Substantia nigra (tissue), 51 donors: ENCODE measurements at places on chromosomes 16 and 17.

DNA sequence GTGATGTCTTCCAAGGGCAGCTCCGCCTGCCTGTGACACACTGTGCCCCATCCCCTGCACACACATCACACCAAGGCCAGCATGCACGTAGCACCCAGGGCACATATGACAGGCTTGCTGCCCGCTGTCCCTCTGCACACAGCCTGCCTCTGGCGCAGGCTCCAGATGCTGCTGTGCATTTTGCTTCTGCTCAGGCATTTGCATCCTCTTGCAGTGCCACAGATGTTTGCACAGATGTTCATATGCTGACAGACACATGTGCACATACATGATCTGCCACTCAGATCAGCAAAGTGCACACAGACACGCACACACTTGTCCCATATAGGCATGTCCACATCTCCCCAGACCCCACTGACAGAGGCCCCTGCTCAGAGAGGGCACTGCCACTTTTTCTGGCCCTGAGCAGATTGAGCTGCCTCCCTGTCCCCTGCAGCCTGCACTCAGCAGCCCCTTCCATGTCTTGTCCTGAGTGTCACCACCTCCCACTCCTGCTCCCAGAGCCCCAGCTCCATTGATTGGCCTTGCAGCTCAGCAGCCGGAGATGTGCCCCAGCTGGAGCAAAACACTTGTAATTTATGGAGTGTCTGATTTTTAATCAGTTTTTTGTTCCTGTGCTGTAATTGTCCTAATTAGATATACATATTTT is 115.1 kb upstream of the RPL38 start:
- DNase-seq: no peak

- no peak for DNase-seq
These were observed 69.0 kb downstream of the PLXDC1 start for GRCh38 chr17:39082482-39082881.

- DNase-seq: no peak
These were observed 86.9 kb upstream of the CBX4 start for GRCh38 chr17:79926142-79926604.

GRCh38 chr16:30724641-30725417 is 23.4 kb upstream of the PHKG2 start:
- DNase-seq: no peak

- DNase-seq: no peak
These were observed 124.7 kb downstream of the CPPED1 start for GRCh38 chr16:12678983-12679382.

DNA sequence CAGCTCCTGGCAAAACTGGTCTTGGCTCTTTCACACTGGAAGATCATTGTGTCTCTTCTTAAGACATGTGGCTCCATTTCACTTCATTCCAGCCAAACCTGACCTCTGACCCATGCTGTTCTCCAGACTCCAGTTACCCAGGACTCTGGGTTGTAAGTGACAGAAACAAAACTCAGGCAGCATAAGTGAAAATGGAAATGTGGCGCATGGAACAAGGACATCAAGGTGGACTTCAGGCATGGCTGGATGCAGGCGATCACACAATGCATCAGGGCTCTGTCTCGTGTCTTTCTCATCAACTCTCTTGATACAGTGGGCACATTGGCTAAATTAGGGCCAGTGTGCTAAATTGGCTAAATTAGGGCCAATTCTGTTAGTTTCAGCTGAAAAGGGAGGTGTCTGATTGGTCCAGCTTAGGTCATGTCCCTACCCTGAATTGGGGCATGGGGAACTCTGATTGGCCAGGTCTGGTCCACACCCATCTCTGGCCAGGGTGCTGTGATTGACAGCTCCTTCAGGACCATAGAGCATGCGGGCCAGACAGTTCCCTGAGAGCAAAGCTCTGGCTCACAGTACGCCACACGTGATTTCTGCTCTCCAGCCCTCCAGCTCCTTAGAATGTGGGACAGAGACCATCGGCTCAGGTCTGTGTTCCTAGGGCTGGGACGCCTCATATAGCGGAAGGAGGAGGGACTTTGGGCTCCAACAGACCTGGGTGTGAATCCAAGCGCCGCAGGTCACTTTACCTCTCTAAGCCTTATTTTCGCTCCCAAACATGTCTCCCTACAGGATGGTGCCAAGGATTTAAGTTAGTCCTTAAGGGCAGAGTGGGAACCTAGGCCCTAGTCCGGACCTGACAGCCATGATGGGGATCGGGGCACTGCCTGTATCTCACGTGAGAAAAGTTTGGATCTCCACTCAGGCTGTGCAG is 17.5 kb downstream of the SOCS1 start:
- DNase-seq: no peak

DNA sequence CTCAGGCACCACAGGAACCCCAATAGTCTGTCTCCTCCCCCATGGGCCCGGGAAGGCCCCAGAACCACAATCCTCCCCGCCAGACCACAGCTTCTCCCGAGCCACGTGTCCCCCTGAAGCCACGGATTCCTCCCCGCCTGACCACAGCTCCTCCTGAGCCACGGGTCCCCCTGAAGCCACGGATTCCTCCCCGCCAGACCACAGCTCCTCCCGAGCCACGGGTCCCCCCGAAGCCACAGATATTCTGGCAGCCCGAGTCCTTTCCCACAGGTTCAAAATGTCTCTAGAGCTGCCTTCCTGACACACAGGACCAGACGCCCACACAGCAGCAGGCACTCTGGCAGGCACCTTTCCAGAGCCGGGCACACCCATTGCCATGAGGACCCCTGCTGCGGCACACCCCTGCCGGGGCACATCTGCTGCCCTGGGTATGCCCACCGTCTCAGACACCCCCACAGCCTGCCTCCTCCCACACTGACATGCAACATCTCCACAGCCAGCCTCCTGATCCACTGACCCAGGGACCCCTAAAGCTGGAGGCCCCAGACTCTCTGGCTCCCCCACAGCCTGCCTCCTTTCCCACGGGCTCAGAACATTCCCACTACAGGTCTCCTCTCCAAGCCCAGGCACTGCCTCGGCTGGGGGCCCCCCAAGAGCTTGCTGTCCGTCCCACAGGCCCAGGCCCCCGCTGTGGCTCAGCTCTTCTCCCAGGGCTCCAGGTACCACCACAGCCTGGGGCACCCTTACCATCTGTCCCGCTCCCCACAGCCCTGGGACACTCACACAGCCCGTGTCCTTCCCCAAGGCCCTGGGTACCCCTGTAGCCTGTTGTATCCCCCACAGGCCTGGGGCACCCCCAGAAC is 2.2 kb downstream of the KIAA0753 start:
- no peak for DNase-seq

- DNase-seq: no peak
These were observed 238.4 kb downstream of the BCAS3 start for GRCh38 chr17:60916043-60916442.

GRCh38 chr17:74152591-74153455 is 50.7 kb upstream of the RPL38 start:
- DNase-seq: no peak

GRCh38 chr17:6599364-6599763 is 41.1 kb downstream of the KIAA0753 start:
- DNase-seq: no peak

GRCh38 chr16:79007614-79008013 is 592.9 kb downstream of the MAF start:
- DNase-seq: no peak

DNA sequence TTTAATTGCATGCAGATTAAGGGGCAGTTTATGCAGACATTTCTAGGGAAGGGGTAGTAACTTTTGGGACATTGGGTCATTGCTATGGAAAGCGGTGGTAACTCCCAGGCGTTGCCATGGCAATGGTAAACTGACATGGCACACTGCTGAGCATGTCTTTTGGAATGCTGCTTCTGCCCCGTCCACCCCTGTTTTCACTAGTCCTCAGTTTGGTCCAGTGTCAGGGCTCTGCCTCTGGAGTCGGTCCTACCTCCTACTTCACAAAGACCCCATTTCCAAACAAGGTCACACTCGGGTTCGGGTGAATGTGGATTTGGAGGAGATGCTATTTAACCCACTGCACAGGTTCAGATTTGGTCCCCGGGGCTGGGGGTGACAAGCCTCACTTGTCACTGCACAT is 2.9 kb downstream of the IL34 start:
- no peak for DNase-seq

DNA sequence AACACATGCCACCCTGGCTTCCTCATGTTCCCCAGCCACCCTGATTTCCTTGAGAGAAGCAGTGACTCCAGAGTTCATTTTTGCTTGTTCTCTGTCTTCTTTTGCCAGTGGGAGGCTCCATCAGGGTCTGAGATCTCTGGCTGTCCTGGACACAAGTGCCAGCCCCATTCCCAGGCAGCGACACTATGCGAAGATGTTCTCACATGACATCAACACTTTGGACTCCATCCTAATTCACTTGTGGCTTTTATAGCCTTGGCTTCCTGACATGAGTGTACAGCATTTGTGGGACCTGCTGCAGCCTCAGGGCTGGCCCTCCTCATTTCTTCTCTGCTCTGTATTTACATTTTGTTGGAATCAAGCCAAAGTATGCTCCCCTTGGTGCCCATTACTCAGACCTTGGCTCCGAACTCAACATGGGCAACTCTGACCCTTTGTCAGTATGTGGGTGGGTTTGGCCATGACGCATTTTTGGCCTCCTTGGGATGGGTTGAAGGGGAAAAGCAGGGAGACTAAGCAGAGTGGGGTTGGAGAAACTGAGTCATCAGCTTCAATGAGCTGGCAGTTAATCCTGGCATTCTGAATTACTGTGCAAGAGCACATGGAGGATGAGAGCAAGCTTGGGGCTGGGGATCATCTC is 119.0 kb upstream of the EEF2KMT start:
- no peak for DNase-seq

DNA sequence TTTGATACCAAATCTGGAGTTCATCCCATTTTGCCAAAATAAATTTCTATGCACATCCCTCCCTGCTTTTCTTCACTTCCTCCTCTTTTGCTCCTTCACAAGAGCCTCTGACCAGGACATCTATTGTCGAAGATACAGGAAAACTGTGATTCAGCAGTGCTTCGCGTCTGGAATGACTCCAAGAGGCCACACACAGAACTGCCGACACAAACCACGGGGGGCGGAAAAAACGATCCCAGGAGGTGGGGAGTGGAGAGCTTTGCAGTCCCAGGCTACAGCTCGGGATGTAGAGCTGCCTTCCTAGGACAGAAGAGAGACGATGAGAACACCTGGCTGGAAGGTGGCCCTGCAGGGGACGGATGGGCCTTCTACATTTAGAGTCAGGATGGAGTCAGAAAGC is 102.8 kb downstream of the XYLT1 start:
- DNase-seq: no peak

GRCh38 chr17:11557727-11558452 is 40.4 kb upstream of the DNAH9 start:
- DNase-seq: no peak

DNA sequence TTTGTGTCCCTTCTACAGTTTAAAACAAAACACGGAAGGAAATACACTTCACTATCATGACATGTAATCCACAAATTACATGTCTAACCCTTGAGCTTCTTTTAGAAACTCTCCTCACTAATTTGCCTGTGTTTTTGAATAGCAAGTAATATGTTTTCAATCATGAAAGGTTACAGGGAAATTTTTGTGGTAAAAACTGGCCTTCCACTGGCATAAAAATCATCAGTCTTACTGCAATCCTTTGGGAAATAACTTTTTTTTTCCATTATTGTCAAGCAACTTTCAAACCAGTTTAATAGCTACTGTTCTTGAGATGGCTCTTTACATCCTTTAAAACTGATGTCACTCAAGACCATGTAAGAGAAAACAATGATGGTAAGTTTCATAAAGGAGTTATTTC is 27.0 kb downstream of the MYO1D start:
- no peak for DNase-seq

DNA sequence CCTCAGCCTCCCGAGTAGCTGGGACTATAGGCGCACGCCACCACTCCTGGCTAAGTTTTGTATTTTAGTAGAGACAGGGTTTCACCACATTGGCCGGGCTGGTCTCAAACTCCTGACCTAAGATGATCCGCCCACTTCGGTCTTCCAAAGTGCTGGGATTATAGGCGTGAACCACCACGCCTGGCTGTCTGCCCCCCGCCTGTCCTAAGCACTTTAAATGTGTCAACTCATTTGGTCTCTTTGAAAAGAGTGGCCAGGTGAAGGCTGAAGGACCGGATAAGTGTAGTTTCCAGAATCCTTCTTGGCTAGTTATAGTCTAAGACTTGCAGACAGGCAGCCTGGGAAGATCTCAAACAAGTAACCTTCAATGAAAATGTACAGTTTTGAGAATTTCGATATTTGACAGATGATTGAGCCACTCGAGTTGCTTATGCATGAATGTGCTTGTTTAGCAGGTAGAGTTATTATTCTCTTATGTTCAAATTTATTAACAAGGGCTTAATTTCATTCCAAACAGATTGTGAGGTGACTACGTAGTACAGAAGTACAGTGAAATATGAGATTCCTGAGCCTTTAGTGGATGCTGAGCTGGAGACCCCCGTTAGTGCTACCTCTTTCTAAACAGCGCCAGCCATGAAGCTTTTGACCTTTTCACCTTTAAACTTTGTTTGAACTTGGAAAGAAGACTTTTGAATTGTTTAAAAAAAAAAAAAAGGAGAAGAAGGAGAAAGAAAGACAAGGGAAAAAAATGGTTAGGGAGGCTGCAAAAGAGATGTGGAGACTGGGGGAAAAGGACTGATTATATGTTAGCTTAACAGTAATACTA is 164.4 kb upstream of the TBX2 start:
- DNase-seq: no peak

DNA sequence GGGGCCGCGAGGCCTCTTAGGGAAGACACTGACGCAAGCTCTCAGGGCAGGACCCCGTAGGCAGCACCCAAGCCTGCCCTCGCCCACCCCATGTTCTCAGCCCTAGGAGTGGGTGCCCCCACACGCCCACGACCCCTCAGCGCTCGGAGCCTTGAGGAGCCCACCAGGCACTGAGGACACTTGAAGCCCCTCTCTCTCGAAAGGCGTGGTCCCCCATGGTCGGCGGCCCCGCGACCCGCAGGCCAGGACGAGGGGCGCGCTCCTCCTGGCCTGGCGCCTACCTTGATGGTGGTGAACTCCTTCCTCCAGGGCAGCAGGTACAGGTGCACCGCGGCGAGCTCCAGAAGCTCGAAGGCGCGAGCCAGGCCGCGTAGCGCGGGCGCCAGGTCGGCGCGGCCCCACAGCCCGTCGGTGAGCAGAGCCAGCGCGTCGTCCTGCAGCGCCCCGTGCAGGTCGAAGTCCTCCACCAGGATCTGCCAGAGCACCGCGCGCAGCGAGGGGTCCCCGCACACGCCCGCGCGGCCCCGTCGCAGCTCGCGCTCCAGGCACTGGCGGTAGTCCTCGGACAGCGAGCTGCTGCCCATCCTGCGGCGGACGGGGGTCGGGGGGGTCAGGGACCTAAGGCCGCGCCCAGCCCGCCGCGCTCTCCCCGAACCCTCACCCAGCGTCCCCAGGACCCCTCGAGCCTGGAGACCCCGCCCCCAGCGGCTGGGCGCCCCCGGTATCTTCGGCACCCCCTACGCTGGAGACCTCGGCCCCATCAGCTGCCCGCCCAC is 668 bp downstream of the SPATA2L start:
- no peak for DNase-seq

DNA sequence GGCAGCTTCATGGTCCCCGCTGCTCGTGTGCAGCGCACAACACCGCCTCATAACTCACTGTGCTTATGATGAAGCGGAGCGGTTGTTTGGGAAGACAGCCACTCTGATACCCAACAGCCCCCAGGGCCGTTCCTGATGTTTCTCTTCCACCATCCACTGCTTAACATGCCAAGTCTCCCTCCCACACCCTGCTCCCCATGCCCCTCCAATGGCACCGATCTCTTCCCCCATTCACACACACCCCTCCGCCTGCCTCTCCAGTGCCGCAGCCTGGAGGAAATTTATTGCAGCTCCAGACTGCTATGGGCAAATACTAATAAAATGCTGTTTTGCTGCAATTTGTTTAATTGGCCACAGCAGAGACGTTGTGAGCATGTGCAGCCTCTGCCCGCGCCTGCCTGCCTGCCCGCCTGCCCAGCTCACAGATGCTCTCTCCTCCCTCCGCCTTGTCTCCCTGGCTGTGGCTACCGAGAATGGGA is 80.3 kb upstream of the LHX1 start:
- no peak for DNase-seq

- DNase-seq: no peak
These were observed 81.5 kb downstream of the VPS53 start for GRCh38 chr17:633133-633532.
